ENCODE measurements at places on chromosomes 3 and 15. TPM values are rescaled to one million over a fixed set of nuclear protein-coding genes. Genes with fewer than 3 reads are reported as not detected.

TICRR gene
- 16.8 TPM for total RNA-seq

CCR3 gene
- not detected for total RNA-seq

PCBP4 gene
- 19.3 TPM for total RNA-seq

NOX5 gene
- total RNA-seq = 0.02 TPM

NPAP1 gene
- not detected for total RNA-seq

SLC9A9 gene
- 1.3 TPM for total RNA-seq

HPS3 gene
- 23.0 TPM for total RNA-seq

B3GNT5 gene
- total RNA-seq = 12.7 TPM

RNF111 gene
- total RNA-seq = 25.0 TPM

SEC22C gene
- 49.2 TPM for total RNA-seq

QTRT2 gene
- 27.2 TPM for total RNA-seq

MUC13 gene
- not detected for total RNA-seq

POLQ gene
- total RNA-seq = 25.1 TPM

EPHA6 gene
- total RNA-seq = not detected

HIGD2B gene
- 0.31 TPM for total RNA-seq

SERPINI1 gene
- 3.0 TPM for total RNA-seq

SYNM gene
- total RNA-seq = 2.7 TPM

SLCO2A1 gene
- total RNA-seq = not detected

EOGT gene
- 9.3 TPM for total RNA-seq

ROPN1 gene
- not detected for total RNA-seq

SLC26A6 gene
- 52.4 TPM for total RNA-seq

FMN1 gene
- total RNA-seq = not detected

GCSAM gene
- total RNA-seq = 11.7 TPM

PLA2G4E gene
- not detected for total RNA-seq

EMC7 gene
- 62.7 TPM for total RNA-seq

CSNK1G1 gene
- total RNA-seq = 17.5 TPM

CATSPER2 gene
- total RNA-seq = 5.1 TPM

LDHAL6B gene
- not detected for total RNA-seq

CCR1 gene
- 0.80 TPM for total RNA-seq

ATP13A3 gene
- total RNA-seq = 145 TPM

SLC22A14 gene
- total RNA-seq = not detected

SLC6A11 gene
- total RNA-seq = not detected

TLR9 gene
- total RNA-seq = 0.90 TPM

AADACL2 gene
- not detected for total RNA-seq

SSR3 gene
- 162 TPM for total RNA-seq

LMCD1 gene
- 3.5 TPM for total RNA-seq

HSPBAP1 gene
- total RNA-seq = 4.8 TPM

THAP10 gene
- total RNA-seq = 0.19 TPM

TEX9 gene
- 1.6 TPM for total RNA-seq

IL17RD gene
- total RNA-seq = 0.02 TPM

APOD gene
- 0.48 TPM for total RNA-seq

CCDC13 gene
- total RNA-seq = 0.76 TPM

TMIE gene
- 0.93 TPM for total RNA-seq

KY gene
- not detected for total RNA-seq

CCR2 gene
- 2.2 TPM for total RNA-seq

ATP2B2 gene
- 0.05 TPM for total RNA-seq

DUOXA2 gene
- not detected for total RNA-seq

TMOD2 gene
- total RNA-seq = 7.9 TPM

MYRIP gene
- not detected for total RNA-seq

SPINK8 gene
- not detected for total RNA-seq

ARRDC4 gene
- total RNA-seq = 0.24 TPM
